ENCODE measurements at places on chromosomes 11 and 22. TPM values are rescaled to one million over a fixed set of nuclear protein-coding genes. Genes with fewer than 3 reads are reported as not detected.

PYGM gene
- total RNA-seq, result 0.16 TPM

BTBD18 gene
- total RNA-seq, result not detected

DPP3 gene
- total RNA-seq, result 210 TPM

RTCB gene
- 47.6 TPM for total RNA-seq

NTM gene
- not detected for total RNA-seq

SDHD gene
- total RNA-seq, result 144 TPM

MS4A3 gene
- total RNA-seq, result not detected

ZNF214 gene
- total RNA-seq, result 2.5 TPM

C11orf52 gene
- total RNA-seq, result 6.3 TPM

MMP10 gene
- total RNA-seq, result not detected

KCNJ4 gene
- 0.08 TPM for total RNA-seq

YPEL1 gene
- total RNA-seq, result 4.2 TPM

AP1B1 gene
- 176 TPM for total RNA-seq

C11orf91 gene
- total RNA-seq, result 0.31 TPM

- no peak for DNase-seq
These were observed 7.4 kb downstream of the DUSP8 start for GRCh38 chr11:1564535-1565172.

GRCh38 chr22:19664951-19665783 lies 49.1 kb upstream of the SEPTIN5 start:
- no peak for DNase-seq

DNA sequence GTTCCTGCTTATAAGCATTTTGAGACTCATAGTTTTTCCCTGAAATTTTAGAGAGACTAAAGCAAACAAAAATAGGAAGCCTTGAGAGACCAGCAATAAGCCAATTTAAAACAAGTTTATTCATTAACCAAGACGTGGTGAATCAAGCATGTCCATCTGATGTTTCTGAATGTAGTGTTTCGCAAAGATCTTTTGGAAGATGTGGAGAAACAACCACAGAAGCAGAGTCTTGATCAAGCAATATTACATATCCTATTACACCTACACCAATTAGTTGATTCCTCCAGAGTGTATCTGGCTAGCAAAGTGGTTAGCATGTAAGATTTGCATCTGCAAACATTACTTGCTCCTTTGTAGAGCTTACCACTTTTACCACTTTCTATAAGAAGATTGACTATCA lies at the start of gene OVCH2:
TSS of gene OVCH2 (minus strand) at position 101 of the 400 bp plus-strand sequence. CDS start at position 18, 83 bp downstream.
- DNase-seq, result no peak

- no peak for DNase-seq
These were observed 18.1 kb downstream of the DGCR2 start for GRCh38 chr22:19103880-19104821.

GRCh38 chr22:20751185-20751851 lies 22.6 kb upstream of the SERPIND1 start:
- DNase-seq, result no peak

DNA sequence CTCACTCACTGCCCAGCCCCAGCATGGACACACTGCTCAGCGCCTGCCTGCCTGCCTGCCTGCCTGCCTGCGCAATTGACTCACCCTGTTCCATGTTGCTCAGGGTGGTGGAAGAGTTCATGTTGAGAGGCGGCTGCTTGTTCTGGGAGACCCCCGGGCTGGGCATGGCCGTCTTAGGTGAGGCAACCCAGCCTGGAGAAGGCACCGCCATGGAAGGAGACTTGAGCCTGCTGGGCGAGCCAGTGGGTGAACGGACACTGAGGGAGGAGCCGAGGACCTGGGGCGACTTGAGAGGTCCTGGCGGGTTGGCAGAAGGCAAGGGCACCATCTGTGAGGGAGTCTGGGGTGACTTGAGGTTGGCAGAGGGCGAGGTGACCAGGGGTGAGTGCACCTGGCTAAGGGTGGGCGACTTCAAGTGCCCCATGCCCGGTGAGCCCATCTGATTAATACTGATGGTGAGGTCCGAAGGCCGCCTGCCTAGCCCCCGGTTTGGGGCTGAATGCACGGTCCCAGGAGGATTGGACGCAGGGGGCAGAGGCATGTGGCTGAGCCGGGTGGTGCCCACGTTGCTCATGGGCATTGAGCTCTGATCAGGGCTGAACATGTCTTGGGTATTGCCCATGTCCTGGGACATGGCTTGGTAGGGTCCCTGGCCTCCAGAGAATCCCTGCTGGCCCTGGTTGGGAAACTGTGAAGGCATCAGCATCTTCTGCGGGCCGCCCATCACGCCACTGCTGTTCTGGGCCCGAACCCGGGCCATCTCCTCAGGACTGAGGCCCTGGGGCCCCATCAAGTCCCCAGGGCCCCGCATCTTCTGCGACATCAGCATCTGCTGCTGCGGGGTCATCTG lies 17.1 kb downstream of the CXCR5 start:
- no peak for DNase-seq

GRCh38 chr11:34305193-34305592 lies 52.6 kb downstream of the ABTB2 start:
- DNase-seq, result no peak

- DNase-seq, result no peak
These were observed 12.9 kb downstream of the ROBO3 start for GRCh38 chr11:124877910-124878758.

- DNase-seq, result no peak
These were observed 42.6 kb upstream of the TUB start for GRCh38 chr11:8038393-8038792.

DNA sequence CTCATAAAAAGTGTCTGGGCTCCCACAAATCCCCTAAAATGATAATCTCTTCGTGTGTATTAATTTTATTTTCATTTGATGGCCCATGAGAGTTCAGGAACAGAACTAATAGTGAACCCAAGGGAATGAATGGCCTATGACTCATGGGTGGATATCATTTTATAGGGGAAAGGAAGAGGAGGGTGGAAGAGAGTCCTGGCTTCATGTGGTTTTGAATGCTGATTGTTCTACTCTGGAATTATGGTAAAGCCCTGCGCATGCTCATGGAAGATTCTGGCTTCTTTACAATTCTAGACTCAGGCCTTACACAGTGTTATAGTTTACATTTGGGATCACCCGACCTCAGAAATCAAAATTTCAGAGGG lies 35.2 kb downstream of the MAML2 start:
- peak; percentile 96 for DNase-seq

DNA sequence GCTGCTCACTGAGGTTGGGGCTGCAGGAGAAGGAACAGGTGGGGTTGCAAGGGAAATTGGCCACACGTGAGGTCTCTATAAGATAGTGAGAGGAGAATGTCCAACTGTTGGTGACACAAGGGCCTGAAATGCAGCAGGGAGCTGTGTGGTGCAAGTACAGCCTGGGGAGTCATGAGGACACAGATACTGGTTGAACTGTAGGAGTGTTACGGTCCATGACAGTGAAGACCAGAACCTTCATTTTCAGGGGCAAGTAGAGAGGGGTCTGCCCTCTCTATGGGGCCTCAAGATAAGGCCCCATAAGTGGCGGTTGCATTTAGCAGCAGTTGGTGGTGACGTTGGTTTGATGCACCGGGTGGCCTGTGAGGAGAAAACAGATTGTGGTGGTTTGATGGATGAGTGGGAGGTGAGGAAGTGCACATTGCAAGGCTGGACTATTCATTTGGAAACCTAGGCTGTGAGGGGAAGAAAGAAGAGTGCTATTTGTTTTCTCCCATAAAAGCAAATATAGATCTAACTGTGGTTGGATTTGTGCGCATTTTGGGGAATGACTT lies 39.4 kb downstream of the MICAL2 start:
- no peak for DNase-seq

GRCh38 chr11:9109858-9110731 lies 18.7 kb upstream of the SCUBE2 start:
- no peak for DNase-seq

GRCh38 chr11:15119826-15120225 lies 5.1 kb downstream of the INSC start:
- DNase-seq, result peak; percentile 37

- no peak for DNase-seq
These were observed 14.1 kb upstream of the CKAP5 start for GRCh38 chr11:46860218-46860617.

GRCh38 chr11:20238712-20239111 lies 78.4 kb upstream of the DBX1 start:
- DNase-seq, result peak; percentile 4

- DNase-seq, result no peak
These were observed 46.8 kb downstream of the PLAAT5 start for GRCh38 chr11:63444160-63444559.

DNA sequence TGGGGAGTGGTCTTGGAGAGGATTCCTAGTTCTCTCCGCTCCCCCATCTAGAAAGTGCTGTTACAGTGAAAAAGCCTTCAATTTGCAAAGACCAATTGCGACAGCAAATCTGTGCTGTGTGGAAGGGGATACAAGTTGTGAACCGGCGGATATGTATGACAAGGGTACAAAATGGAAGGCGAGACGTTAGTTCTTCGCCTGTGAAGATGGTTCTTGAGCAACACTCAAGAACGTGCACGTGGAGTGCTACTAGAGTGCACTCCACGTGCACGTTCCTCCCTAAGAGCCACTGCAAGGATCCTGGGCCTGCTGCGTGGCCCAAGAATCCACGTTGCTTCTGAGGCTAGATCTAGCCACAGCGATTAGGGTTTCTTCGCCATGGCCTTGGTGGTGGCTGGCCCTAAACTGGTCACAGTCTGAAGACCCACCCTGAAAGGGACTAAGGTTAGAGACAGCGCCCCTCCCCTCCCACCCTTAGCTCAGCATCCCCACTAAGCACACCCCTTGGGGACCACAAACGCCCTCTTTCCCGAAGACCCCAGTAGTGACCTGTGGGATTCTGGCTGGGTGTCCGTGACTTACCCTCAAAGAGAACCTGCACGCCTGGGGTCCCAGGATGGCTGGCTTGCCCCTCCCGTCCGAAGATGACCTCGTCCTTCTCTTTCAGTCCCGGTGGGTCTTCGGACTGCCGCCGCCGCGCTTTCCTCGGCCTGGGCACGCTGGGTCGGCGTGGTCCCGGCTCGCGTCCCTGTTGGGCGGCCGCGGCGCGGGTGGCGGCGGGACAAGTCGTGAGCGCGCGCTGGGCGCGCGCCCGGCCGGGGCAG lies 519 bp upstream of the PDE3B start:
- peak; percentile 45 for DNase-seq

GRCh38 chr11:64802370-64803157 lies 450 bp downstream of the MAP4K2 start:
- no peak for DNase-seq

DNA sequence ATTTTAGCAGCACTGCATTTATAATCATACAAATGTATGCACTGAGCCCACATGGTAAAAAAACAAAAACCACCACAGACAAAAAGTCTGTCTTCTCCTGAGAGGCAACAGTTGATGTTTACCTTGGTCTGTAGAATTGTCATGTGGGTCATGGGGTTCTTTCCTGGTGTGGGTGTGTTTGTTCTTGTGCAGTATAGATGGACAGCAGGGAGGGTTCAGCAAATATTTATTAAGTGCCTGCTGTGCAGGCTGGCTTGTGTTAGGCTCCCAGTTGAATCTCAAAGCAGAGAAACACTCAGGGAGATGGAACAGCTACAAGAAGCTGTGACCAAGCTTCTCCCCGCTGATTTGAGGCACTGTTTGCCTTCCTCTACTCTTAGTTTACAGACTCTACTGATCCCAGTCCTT lies 82.2 kb downstream of the PISD start:
- DNase-seq, result peak; percentile 11

GRCh38 chr11:32704261-32704660 lies 90.2 kb downstream of the CCDC73 start:
- DNase-seq, result no peak

GRCh38 chr22:41681616-41682015 lies 7.1 kb downstream of the SNU13 start:
- no peak for DNase-seq

- DNase-seq, result no peak
These were observed 73.2 kb upstream of the PRR5 start for GRCh38 chr22:44628835-44629234.

DNA sequence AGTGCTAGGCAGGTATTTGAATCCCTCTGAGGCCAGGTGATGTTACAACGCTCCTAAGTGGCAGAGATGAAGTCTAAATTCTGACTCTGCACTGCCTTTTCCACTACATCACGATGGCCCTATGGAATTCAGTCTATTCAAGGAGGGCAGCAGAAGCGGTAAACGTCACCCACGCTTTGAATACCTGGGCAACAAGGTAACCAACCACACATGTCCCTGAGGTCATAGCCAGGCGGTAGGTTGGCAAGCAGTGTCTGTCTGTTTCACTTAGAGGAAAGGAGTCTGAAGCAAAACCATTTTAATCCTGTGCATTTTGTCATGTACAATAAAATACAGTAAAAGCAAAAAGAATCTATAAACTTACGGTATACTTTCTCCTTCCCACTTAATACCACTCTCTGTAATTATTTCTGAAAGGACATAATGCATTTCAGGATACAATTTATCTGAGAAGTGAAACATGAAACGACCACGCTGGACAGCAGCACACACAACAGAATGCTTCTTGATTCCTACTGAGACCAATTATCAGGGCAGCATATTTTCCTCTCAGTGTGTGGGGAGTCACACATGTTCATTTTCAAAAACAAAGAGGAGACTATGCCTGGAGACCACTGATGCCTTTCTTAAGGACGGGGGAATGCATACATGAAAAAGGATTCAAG lies 51.3 kb downstream of the PRDM10 start:
- no peak for DNase-seq

- no peak for DNase-seq
These were observed 1120.5 kb downstream of the BRD1 start for GRCh38 chr22:48706934-48707762.

DNA sequence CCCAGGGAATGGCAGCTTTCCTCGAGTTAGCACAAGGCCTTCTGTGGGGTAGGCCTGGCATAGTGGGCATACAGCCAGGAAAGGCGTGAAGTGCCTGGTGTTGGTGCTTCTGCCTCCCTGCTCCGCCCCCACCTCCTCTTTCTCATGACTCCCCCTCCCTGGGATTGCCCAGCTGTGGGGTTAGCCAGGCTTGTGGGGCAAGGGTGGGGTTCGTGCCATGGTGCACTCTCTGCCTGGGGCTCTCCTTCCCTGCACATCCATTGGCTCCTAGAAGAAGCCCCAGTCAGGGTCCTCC lies 236.8 kb upstream of the NCAM1 start:
- no peak for DNase-seq

DNA sequence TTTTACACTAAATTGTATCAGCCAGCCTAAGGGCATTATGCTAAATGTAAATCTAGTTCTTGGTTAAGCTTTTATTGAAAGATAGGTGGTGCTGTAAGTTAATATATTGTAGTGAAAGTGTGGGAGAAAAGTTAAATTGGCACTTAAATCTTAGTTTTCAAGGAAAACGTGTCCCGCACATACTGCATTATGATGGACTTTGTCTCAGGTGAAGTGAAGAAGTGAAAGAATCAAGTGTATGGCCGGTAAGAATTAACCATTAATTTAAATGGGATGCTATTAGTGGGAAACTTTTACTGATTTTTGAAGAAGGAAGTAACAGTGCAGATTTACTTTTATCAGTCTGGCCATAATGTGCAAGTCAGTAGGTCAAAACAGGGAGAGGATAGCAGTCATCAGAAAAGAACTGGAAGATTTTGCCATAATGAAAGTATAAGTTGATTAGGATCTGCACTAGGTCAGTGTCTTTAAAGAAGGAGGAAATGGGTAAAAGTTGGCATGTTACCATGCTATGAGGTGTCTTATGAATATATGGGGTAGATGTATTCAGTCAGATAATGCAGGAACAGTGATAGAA lies 81.6 kb downstream of the PDHX start:
- DNase-seq, result peak; percentile 66
